ENCODE measurements at places on chromosomes 2 and 18.

DNA sequence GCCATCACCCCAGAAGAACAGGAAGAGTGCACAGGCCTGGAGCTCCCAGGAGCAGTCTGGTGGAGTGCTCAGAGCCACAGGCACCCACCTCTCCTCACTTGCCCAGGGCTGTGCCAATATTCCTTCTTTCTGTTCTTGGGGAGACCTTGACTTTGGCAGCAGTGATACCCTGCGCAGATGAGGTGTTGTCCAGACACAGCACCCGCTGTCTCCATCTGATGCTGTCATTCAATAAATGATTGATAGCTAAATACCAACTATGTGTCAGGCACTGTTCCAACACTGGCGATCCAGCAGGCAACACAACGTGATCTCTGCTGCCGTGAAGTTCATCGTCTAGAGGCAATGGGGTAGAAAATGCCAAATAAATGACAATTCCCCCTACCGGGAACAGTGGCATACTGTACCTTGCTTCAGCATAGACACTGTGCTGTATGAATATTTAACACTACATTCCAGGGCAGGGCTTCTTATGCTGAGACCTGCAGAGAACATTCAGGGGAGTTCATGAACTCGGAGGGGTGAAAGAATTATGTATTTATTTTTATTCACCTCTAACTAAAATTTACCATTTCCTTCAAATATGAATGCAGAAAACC is 320.5 kb upstream of the NCKAP5 start:
- DNase-seq = no peak

DNA sequence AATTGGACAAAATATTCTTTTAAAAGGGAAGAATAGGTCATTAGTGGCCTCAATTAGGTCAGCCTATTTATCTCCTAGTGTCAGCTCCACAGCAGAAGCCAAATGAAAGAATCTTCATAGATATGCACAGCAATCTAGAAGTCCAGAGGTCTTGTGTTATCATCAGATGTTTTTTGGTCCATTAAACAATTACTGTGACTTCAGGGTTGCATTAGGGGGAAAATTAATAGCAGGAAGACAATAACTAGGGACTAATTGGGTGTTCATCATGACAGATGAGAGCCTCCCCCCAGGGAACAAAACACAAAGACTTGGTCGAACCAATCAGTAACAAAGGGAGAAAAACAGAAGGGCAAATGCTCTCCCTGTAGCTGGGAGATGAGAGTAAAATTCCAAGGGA is 264.7 kb downstream of the PTH2R start:
- no peak for DNase-seq

- no peak for DNase-seq
These were observed 238.7 kb downstream of the STK39 start for GRCh38 chr2:168008646-168009195.

DNA sequence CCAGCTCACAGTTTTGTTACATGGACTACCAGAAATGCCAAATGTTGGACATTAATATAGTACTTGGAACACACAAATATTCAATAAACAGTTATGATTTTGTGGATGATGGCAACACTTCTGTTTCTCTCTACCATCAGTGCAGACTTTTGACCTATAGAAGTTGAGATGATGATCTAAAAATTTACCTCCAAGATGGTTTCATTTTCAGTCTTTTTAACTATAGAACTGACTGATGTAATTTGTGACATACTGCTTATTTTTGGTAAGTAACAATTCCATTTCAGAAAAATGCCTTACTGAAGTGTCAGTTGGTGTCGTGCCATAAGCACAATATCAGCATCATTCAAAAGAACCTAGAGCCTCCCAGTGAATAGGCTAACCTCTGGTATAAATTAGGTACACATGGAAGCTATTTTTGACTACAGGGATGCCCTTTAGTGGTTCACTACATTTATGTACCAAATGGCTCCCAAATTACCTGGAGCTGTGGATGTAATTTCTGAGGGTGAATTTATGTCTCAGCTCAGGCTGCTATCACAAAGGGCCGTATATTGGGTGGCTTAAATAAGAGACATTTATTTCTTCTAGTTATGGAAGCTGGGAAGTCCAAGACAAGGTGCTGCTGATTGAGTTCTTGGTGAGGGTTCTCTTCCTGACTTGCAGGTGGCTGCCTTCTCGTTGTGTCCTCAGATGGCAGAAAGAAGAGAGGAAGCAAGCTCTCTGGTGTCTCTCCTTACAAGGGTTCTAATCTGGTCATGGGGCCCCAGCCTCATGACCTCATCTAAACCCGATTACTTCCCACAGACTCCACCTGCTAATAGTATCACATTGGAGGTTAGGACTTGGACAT is 66.5 kb downstream of the ALPK2 start:
- DNase-seq = no peak

DNA sequence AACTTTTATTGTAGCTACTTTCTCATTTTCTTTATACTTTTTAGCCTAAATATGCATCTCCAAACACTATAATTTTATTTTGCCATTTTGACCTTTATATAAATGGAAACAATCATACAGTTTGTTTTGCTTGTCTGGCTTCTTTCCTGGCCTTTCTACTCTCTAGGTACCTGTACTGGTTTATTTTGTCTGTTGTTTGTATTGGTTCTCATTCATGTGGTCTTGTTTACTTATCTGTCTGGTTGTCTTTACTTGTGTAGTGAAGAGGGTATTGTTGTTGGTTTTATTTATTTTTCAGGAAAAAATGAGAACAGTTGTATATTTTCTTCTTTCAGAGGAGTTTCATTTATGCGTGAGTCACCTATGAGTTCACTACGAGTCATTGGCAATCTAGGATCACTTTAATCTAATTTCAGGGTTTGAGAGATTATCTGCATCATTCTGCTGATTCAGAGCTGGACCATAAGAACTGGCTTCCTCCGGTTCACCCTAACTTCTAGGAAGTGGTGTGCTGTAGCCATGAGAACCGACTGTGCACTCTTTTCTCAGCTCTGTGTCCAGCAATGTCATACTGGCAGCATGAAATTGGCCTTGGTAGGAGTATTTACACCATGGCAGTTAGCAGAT is 33.1 kb upstream of the HDAC4 start:
- DNase-seq = no peak

GRCh38 chr2:19772981-19773380 is 128.8 kb downstream of the TTC32 start:
- no peak for DNase-seq

DNA sequence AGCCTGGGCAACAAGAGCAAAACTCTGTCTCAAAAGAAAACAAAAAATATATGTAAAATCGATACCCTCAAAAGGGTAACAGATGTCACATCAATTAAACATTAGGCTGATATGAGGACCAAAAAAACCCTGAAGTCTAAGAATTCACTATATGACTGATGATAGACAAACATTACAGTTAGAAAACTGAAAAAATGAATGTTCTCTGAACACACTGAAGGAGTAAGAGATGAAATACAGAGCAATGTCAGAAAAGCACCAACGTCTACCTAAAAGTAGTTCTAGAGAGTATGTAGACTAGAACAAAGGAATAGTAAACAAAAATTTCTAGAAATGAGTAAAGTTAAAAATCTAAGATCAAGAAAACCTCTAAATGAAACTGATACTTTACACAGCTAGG is 81.9 kb downstream of the SLC66A3 start:
- no peak for DNase-seq

DNA sequence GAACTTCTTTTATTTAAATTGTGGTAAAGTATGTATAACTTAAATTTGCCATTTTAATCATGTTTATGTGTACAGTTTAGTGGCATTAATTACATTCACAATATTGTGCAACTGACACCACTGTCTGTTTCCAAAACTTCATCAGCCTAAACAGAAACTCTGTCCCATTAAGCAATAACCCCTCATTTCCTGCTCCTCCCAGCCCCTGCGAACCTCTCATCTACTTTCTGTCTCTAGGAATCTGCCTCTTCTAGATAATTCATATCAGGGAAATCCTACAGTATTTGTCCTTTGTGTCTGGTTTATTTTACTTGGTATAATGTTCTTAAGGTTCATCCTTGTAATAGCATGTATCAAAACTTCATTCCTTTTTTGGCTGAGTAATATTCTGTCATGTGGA is 75.1 kb downstream of the BOLA3 start:
- DNase-seq = no peak

DNA sequence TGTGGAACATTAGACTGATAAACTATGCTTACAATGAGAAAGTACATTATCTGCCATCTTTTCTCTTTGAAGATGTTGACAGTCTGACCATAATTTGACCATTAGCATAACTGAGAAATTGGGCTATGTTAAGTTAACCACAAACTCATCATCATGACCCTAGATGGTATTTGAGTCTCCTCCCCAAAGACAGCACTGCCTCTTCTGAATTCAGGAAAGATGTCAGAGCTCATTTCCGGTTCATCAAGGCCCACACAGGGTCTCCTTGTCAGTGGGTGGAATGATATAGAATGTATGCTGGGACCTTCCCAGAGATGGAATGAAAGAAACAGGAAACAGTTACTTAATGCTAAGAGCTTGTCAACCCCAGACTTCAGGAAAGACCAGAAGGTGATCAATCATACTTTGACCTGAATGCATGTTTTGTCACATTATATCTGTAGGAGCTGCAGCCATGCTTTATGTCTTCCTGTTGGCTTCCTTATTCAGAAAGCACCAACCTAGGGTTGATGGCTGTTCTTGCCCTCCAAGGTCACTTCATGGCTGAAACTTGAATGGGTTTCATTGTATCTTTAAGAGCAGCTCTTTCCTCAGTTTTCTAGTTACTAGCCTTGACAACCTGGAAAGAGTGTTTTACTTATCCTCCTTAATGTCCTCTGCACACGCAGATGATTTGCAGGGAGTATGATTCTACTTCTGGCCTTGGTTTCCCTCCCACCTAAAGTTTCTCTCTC is 99.1 kb upstream of the NEUROD1 start:
- no peak for DNase-seq

GRCh38 chr2:37869771-37870170 is 55.3 kb upstream of the RMDN2 start:
- DNase-seq = no peak

DNA sequence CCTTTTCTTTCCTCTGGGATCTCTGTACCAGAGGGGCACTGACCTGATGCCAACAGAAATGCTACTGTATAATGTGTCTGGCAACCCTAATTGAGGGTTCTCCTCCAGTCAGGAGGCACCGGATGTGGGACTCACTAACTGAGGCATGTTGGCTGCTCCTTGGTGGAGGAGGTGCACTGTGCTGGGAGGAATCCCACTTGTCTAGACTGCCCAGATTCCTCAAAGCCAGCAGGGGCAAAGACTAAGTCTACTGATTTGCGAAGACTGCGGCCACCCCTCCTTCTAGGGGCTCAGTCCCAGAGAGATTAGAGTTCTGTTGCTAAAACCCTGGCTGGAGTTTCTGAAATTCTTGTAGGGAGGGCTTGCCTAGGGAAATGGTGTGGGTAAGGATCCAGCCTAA is 1192.1 kb downstream of the DPP10 start:
- DNase-seq = no peak

DNA sequence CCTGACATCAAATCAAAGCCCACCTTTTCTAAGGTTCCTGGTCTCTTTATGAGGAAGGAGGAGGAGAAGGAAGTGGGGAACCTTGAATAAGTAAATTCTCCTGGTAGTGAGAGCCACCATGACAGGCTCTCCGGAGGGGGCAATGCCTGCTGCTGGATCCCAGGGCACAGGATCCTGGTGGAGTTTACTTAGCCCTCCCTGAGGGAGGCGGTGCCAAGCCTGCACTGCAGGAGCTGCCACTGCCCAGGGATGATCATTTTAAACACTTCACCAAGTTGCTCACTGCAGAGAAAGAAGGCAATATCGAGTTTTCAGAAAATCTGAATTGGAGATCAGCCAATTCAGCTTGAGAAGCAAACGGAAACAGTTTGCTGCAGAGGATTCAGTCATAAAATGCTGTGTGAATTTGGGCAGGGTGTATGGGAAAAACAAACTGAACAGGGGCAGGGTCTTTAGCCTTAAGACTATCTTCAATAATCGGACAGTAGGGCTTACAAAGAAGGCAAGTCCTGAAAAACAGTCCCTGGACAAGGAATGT is 200.7 kb downstream of the RAD51AP2 start:
- DNase-seq = no peak

DNA sequence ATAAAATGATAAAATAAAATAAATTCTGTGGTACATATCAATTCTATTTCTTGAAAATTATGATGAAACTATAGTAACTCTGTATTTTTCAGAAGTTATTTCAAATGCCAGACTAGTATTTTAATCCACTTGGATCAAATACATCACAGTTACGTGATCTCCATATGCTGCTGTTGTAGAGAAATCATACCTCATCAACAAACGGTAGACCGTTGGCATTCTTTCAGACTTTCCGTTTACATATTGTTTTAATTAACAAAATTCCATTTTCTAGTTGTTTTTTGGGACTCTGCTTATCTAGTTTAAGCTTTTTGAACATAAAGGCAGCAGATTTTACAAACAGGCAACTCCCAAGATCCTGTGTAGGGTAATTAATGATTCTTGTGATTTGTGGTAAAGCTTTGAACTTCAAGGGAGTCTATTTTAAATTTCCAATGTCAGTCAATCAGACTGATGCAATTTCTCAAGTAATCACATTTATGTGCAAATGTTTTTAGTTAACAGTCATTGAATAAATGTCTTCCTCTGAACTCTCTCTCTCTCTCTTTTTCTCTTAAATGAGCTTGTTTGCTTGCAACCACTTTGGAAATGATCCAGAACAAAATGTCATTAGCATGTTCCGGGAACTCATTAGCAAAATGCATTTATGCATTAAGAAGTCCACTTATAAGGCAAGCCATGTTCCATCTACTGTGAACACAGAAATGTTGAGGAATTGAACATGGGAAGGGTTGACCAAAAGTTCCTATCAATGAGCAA is 31.8 kb downstream of the NYAP2 start:
- no peak for DNase-seq

DNA sequence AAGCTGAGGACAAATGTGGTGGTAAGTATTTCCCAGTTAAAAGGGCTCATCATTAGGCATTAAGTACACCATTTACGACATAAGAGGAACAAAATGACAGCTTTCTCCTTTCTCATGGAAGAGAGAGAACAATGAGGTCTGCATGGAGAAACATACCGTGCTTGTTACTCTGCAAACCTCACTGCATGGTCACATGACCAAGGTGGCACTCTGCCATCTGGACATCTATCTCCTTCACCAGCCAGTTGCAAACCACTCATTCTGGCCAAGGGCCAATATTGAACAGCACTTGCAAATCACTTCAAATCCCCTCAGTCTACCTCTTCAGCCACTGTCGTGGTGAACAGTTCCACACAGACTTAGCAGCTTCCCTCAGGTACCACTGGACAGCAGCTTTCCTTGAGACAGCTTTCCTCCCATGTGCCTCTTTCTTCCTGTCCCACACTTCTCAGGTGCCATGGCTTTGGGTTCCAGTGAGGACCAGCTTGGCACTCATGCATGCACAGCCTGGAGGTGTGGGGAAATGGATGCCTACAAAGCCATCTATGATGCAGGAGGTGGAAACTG is 29.5 kb upstream of the DPP4 start:
- no peak for DNase-seq

GRCh38 chr2:66445925-66446871 is 11.3 kb downstream of the MEIS1 start:
- no peak for DNase-seq

- no peak for DNase-seq
These were observed 69.0 kb upstream of the TTC39C start for GRCh38 chr18:23945416-23946079.
